ENCODE measurements at places on chromosomes 16 and 17.

GRCh38 chr16:54627616-54628015, 303.0 kb upstream of the IRX5 start:
- no peak for DNase-seq

DNA sequence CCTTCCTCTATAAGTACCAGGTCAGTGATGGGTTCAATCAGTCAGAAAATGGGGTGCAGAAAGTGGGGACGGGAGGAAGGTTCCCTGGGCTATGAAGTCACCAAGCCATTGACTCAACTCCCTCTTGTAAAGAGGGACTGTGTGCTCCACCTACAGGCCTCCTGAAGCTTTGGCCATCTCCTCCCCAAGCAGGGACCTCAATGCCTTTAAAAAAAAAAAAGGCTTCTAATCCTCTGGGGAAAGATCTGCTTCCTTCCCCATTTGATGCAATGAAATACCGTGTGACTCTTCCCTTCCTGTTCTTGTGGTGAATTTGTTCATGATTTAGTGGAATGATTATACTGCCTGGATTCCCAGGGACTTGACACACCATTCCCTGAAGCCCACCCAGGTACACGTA, 30.8 kb downstream of the VWA3A start:
- no peak for DNase-seq

DNA sequence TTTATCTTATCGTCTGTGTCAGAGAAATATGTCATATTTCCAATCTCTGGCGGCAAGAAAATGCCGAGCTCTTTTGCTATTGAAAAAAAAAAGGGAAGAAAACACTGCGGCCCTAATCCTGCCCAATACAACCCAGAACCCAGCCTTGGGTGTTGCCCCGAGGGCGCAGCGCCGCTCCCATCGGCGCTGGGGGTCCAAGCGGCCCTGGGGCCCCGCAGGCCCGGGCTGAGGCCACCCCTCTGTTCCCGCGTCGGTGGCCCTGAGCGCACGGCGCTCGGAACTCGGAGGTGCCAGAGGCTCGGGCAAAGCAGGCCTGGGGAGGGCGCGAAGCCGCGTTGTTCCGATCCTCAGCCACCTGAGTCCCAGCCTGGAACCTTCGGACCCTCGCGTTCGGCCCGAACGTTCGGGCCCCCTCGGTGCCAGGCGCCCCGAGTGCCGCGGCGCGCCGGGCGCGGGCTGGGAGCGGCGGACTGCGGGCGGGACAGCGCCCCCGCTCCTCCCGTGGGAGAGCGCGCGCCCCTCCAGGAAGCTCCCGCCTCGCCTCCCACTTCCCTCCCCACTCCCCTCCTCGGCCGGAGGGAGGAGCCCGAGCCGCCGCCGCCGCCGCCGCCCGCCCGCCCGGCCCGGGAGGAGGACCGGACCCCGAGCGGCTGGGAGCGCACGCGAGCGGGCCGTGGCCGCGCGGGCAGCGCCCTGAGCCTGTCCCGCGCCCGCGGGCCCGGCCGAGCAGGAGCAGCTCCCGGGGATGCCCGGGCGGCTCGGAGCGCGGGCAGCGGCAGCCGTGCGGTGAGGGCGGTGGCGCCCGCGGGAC, at the start of gene CPNE2:
Gene CPNE2 (plus strand): TSS at position 609 of the 811 bp plus-strand sequence. CDS start 18,160 bp downstream, outside the sequence.
- peak; percentile 65 for DNase-seq

DNA sequence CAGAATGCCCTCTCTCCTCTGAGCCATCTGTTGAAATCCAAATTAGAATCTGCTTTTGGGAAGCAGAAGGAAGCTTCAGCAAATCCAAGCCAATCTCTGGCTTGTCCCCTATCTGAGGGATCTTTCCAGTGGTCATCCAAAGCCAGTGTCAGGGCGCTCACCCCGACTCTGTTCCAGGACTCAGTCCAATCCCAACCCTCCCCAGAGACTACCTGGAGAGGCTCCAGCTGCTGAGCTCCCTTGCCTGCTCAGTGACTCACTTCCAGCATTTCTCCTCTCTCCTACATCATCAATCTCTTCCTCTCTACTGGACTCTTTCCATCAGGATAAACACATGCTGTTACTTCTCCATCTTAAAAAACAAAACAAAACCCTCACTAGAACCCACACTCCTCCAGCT, 2.4 kb downstream of the MATCAP1 start:
- DNase-seq, result no peak

DNA sequence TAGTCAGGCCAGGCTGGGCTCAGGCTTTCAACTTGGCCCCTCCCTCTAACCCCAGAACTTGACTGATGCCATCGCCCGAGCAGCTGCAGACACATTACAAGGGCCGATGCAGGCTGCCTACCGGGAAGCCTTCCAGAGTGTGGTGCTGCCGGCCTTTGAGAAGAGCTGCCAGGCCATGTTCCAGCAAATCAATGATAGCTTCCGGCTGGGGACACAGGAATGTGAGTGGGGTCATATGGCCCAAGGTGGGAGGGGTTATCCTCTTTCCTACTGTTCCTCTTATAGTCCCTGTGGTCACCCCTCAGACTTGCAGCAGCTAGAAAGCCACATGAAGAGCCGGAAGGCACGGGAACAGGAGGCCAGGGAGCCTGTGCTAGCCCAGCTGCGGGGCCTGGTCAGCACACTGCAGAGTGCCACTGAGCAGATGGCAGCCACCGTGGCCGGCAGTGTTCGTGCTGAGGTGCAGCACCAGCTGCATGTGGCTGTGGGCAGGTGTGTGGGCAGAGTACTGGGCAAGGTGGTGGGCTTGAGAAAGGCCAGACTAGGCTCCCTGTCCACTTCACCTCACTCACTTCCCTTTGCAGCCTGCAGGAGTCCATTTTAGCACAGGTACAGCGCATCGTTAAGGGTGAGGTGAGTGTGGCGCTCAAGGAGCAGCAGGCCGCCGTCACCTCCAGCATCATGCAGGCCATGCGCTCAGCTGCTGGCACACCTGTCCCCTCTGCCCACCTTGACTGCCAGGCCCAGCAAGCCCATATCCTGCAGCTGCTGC, 2.1 kb upstream of the NRN1L start:
- DNase-seq, result no peak

GRCh38 chr16:4246777-4247459, 5.0 kb upstream of the SRL start:
- no peak for DNase-seq

DNA sequence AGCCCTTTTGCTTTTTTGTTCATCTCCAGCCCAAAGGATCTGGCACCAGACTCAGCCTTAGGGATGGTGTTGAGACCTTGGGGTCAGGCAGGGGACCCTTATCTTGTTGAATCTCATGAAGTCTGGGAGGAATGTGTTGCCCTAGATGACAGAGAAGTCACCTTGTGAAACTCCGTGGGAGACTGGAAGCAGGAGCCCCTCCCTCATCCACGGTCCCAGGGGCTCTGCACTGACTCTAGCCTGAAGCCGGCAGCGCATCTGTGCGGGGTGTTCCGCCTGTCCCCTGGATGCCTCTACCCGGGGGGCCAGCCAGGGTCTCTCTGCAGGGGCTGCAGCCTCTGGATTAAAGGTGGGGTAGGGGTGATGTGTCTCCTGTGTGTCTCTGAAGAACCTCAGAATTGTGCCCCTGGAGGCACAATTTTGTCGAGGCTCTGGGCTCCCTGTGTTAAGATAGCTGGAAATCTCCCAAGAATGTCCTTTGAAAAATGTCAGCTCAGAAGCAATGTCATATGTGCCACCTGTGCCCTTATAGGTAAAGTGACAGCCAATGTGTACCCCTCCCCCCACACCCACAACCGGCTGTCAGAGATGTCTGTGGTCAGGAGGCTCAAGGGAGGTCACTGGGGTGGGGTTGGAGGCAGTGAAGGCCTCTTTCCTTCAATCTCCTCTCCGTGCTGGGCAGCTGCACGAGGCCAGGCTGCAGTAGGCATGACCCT, 32.1 kb upstream of the CDC42EP4 start:
- no peak for DNase-seq

- no peak for DNase-seq
Measured at GRCh38 chr16:73403291-73403690, 355.4 kb upstream of the ZFHX3 start.

- no peak for DNase-seq
Measured at GRCh38 chr17:42676424-42677011, at the start of gene PLEKHH3. Gene PLEKHH3 (minus strand): TSS chr17:42676994. CDS start chr17:42676563, 431 bp downstream.

- no peak for DNase-seq
Measured at GRCh38 chr16:50252082-50252611, 14.2 kb upstream of the ADCY7 start.

DNA sequence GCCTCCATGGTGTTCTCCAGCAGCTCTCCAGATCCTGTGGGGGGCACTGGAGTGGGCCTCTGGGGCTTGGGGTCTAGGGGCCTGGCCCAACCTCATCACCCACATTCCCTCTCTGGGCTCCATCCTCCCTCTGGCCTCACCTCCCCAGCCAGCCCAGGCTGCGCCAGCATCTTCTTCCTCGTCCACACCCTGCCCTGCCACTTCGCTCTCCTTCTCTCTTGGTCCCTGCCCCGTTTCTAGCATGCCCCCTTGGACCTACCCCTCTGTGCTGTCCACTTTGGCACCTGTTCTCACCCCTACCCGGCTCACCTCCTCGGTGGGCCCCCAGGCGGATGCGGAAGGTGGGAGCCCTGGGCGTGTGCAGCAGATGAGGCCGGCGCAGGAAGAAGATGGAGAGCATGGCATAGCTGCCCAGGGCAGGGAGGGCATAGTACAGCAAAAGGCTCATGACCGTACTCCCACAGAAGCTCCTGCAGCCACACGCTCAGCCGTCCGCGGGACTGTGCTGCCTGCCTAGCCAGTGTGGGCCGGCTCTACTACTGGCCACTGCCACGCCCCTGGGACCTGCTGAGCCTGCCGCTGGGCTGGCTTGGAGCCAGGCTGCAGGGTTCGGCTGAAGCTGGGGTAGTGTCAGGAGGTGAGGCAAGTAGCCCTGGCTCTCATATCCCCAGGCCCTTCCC, at the start of gene GDPD3:
Gene GDPD3 (minus strand): TSS at position 507 of the 680 bp plus-strand sequence. CDS start 59 bp downstream, at position 448.
- DNase-seq, result no peak

DNA sequence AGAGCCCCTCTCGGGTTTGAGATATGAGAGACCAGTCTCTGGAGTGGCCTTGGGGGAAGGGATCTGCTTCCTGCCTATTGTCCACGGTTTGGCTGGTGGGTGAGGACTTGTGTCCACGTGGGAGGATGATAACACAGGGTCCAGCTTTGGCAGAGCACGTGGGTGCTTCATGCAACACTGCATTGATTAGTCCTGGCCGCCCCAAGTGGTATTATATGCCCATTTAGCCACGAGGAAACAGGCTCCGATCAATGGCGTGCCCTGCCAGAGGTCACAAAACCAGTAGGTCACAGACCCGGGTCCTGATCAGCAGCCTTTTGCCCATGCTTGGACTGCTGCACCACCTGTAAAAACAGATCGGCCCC, 141.6 kb downstream of the RGS9 start:
- DNase-seq, result no peak

DNA sequence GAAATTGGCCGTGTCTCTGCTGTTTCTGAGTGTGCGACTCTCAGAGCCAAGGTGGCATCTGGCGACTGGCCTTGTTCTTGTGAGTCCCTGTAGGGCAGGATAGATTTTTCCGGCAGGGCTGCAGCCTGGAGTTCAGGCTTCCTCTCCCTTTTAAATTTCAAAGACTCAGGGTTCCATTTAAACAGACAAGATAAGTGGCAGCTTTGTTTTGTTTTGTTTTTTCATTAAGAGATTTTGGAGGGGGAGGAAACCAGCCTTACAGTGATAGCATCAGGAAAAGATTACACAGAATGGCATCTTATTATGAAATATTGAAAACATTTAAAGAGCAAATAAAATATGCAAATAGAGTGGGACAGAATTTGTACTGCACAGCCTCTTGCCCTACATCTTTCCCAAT, 151.3 kb downstream of the RPTOR start:
- DNase-seq, result no peak

DNA sequence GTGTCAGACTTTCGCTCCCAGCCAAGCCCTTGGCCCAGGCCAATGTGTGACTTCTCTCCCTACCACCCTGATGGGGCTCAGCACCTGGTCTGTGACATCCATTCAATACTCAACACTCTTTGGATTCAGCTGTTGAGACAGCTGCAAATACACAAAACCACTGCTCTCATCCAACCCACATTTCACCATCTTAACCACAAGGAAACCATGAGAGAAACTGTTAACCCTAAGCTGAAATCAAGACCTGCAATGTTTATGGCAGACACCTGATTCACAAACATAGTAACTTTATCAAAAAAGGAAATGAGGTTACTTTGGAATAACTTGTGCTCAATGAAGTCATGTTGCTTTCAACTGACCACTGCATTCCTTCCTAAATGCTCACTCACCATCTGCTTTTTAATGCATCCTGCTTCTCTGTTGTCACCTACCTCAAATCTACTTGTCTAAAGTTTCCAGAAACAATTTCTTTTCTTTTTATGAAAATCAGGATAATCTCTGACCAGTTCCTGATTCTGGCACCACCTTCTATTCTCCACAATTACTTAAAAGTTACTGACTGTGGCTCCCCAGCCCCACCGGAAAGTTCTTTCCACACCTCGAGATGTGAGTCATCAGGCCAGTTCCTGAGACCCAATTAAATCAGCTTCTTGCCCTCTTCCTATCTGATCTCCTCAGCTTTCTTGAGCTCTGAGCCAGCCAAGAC, 88.2 kb downstream of the NOG start:
- DNase-seq, result no peak

DNA sequence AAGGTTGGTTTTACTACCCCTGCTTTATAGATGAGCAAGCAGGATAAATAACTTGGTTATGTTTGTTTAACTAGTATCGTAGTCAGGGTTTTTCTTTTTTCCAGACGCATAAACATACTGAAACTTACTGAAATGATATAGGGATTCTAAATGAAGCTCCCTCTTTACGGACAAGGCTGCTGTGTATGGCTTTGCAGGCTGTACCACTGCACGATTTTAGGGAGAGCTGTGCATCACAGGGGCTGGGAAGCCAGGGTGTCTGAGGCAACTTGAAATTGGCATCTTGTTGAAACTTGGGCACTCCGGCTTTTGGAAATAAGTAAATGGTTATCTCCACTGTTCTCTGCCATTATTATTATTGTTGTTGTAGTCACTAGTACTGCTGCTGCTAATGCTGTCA, 218.1 kb upstream of the CDH8 start:
- no peak for DNase-seq

GRCh38 chr16:8474587-8474986, 115.7 kb downstream of the TMEM114 start:
- DNase-seq, result no peak

DNA sequence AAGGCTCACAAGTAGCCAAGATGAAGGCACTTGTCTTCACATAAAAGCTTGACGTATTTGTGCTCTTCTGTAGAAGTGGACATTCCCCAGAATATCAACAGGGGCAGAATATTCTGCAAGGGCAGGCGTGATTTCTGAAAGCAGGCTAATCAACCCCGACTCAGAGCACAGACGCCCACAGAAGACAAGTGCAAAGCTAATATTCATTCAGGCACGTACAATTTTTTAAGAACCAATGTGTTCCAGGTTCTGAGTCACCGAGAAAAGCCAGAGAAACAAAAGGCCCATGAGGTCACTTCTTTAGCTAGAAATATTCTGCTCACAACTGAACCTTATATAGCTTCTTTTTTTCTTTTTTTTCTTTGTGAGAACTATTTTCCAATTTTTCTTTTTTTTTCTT, 121.6 kb downstream of the DNAH9 start:
- DNase-seq, result no peak

- no peak for DNase-seq
Measured at GRCh38 chr16:72397876-72398275, 225.9 kb upstream of the PMFBP1 start.

All from renal pelvis (tissue), 12 donors.